Astrocyte of the hippocampus (primary cell): ENCODE measurements at places on chromosomes 1 and 21.

GRCh38 chr1:44676484-44677200 is 2.1 kb downstream of the ARMH1 start:
- DNase-seq = no peak

DNA sequence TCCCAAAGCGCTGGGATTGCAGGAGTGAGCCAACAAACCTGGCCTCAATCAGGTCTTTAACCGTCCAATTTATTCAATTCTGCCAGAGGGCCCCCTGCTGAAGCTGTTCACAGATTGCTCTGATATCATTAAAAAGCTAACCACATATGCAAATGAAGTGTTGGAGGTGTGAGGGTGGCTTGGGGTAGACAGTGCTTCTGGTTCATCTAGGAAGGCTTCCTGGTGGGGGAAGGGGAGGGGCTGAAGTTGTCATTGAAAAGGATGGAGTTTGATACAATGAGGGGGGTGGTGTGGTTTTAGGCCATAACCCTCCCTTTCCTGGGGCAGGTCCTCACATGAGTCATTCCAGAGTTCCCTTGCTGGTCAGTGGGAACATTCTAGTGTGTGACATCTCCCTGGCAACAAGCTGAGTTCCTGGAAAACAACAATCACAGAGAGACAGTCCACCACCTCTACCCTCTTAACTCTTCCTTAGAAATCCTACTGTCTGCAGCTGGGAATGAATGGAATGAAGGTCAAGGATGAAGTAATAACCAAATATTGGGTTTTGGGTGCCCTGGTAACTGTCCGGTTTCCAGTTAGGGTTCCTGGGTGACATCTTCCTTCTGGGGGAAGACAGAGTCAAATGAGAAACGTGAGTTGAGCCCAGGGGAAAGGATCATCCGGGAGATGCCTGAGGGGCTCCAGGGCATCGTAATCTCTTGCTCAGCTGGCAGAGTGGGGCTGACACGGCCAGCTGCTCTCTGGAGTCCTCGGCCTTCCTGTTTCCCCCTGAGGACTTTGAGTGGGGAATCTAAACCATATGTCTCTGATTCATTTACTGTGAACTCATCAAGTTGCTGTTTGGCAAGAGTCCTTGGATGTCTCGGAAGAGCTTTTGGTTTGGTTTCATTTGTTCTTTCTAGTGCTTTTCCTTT is 32.2 kb downstream of the BATF3 start:
- DNase-seq = peak; percentile 91

GRCh38 chr1:214615871-214616270 is 12.9 kb downstream of the CENPF start:
- DNase-seq = peak; percentile 73

- DNase-seq = no peak
Observed at GRCh38 chr1:54965624-54966340, 14.6 kb upstream of the TMEM61 start.

DNA sequence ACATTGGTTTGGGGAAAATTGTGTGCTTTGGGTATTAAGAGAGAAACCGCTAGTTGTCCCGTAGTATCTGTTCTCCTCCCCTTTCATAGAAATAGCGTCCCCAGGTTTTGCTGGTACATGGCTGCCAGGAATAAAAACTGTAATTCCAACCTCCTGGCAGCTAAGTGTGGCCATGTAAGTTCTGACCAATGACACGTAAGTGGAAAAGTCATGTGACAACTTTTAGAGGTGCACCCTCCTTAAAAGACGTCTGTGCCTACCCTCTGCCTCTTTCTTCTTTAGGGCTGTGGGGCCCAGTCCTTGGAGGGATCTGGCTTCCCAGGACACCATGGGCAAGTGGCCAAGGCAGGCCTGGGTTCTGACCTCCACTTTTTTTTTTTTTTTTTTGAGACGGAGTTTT is 59.3 kb downstream of the UMODL1 start:
- no peak for DNase-seq

GRCh38 chr1:172874950-172875349 is 175.8 kb downstream of the TNFSF18 start:
- no peak for DNase-seq

- DNase-seq = no peak
Observed at GRCh38 chr1:36135330-36135667, 10.3 kb upstream of the COL8A2 start.

DNA sequence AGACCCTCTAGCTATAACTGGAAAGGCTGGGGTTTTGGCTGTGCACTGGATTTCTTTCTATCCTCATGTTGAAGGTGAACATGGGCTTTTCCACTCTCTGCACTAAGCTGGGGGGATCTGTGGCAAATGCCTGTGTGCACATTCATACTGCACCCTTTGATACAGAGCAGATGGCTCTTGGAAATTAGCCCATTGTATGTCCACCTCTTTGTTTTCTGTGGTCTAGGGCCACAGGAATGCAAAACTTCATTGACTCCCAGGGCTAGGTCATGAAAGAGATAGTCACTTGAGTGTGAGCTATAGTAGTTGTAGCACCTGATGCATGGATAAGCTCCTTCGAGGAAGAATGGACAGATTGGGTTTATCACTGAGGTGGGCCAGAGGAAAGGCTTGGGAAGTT is 5.7 kb upstream of the OR14A16 start:
- no peak for DNase-seq

DNA sequence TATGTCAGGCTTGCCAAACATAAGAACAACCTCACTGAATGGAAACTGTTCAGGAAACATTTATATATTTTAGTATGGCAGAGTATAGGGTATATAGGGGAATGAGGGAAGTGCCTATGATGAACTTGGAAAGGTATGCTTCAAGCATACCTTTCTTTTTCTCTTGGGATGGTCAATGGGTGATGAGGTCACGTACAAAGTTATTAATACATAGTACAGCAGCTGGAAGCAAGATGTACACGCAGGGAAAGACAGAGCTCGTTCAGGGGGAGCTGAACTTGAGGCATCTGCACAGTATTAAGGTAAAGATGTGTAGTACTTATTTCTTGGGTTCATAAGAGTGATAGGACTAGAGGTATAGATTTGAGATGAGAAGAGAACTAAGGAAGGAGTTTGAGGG is 61.5 kb downstream of the ABCD3 start:
- DNase-seq = no peak

DNA sequence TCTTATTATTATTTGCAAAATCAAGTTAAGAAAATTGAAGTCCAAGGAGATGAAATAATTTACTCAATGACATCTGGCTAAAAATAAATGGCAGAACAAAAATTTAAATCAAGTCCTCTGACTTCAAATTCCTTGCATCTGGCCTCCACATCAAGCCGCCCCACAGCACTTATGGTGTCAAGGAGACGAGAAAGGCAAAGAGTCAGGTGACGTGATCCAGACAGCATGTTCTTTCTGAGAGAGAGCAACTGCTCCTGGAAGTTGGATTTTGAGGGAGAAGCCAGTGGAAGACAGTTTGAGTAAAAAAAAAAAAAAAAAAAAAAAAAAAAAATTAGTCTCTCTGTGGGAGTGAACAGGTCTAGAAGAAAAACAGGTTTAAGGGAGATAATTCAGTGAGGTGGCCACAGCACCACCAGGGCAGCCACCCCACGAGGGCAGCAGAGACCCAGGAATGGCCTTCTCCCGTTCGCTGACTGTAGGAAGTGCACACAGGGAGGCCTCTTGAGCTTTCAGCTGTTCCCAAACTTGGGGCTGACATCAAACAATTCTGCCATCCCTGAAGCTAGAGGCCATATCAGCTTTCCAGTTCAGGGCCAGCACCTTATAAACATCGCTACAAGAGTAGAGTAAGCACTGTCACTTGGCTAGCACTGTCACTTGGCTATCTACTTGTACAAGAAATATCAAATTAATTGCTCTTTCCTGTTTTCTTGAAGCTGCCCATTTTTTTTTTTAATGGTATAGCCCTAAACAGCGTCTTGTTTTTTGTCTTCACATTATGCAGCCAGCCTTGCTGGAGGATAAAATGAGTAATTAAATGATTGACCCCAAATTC is 7.8 kb downstream of the C1orf162 start:
- peak; percentile 83 for DNase-seq

GRCh38 chr1:217240656-217241055 is 390.2 kb downstream of the GPATCH2 start:
- peak; percentile 46 for DNase-seq

- peak; percentile 70 for DNase-seq
Observed at GRCh38 chr1:170545476-170545875, 13.5 kb downstream of the GORAB start.

GRCh38 chr1:20706841-20707240 is 11.0 kb downstream of the KIF17 start:
- DNase-seq = no peak

- DNase-seq = no peak
Observed at GRCh38 chr1:241325456-241325855, 31.5 kb downstream of the RGS7 start.

GRCh38 chr1:28830814-28831213 is 18.8 kb downstream of the OPRD1 start:
- no peak for DNase-seq

- DNase-seq = no peak
Observed at GRCh38 chr1:22064751-22065402, 12.4 kb downstream of the CDC42 start.

- no peak for DNase-seq
Observed at GRCh38 chr1:163471779-163472650, 150.3 kb downstream of the NUF2 start.

DNA sequence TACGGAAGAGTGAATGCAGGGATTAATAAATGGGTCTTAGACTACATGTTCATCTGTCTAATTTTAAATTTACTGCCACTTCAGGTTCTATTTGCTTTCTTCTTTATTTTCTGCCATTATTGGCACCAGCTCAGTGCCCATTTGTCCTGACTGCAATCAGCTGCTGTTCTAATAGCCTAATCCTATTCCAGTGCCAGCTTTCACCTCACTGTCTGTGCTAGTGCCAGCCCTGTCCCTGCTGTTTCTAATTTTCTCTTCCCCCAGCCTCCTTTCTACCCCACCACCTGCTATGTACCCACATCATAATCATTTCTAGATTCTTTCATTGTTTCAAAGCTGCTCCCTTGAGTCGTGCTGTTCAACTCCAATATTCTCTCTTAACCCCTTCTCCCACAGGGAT is 86.4 kb downstream of the KCNK1 start:
- no peak for DNase-seq

GRCh38 chr21:25331286-25331685 is 276.0 kb downstream of the MRPL39 start:
- DNase-seq = peak; percentile 25

DNA sequence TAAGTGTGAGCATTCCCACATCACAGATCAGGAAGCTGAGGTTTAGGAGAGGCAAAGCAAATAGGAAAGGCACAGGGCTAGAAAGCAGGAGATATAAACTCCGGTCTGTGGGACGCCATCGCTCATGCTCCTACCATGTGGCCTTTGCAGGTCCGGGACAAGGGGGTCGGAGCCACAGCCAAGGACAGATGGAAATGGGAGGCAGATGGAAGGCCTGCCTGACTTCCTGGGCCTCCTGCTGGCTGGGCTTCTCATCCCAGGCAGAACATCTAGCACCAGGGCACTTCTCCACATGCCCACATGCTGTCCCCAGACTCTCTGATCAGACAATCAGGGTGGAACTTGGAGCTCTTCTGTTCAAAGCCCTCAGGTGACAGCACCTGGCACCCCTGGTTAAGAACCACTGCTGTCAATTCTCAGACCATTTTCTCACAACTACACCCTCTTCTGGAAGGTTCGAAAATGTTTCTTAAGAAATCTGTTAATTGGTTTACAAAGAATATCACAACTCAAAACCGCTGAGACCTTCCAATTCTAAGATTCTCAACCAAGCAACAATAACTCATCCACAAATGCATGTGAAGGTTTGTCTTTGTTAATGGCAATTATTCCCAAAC is 173.3 kb upstream of the EDN2 start:
- DNase-seq = no peak

DNA sequence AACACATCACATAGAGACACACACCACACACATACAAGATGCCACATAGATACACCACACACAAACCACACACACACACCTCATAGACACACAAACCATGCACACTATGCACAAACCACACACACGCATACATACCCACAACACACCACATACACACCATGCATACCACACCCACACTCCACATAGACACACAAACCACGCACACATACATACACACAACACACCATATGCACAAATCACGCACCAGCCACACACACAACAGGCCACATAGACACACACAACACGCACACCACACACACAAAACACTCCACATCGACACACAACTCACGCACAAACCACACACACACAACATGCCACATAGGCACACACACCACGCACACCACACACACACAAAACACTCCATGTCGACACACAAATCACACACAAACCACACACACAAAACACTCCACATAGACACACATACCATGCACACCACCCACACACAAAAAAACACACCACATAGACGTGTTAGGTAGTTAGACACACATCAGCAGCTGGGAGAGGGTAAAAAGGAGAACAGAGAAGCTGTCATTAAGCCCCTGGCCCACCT is 49.5 kb upstream of the SLC19A1 start:
- no peak for DNase-seq

- DNase-seq = peak; percentile 36
Observed at GRCh38 chr1:17274186-17275170, 25.6 kb downstream of the PADI3 start.

GRCh38 chr1:70486676-70487458 is 75.8 kb downstream of the CTH start:
- peak; percentile 90 for DNase-seq

- DNase-seq = peak; percentile 41
Observed at GRCh38 chr1:204171751-204172178, 5.6 kb upstream of the REN start.

- DNase-seq = no peak
Observed at GRCh38 chr1:26060832-26061574, 6.4 kb downstream of the TRIM63 start.

- no peak for DNase-seq
Observed at GRCh38 chr1:11561740-11562139, 82.8 kb downstream of the DISP3 start.

DNA sequence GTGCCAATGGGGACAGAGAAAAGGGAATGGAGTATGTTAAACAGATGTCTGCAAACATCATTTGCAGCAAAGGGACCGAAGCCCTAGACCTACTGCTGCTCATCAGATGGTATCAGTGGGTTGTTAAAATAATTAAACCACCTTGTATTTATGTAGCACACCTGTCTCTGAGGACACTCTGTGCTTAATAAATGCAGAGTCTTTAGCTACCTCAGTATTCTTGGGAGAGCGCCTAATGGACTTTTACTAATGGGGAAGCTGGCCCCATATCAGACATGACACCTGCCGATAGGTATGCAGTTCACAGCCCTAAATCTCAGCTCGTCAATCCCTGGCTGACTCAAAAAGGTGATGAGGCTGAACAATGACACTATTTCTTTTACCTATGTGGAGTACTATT is 54.4 kb downstream of the SYT6 start:
- no peak for DNase-seq

DNA sequence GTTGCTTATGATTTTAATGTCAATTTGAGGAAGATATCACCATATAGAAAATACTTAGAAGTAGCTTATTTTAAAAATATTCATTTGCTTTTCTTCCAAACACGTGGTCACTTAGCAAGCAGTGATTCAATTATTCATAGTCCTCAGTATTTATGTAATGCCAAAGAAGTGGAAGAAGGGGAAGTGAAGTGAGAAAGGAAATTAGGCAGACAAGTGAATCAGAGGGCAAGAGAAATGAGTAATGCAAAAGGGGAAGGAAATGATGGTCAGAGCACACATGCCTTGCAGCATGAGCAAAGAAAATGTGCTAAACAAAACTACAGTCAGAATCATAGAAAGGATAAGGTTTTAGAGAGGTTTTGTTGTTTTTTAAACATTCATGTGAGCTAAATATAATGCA is 31.8 kb downstream of the SDCCAG8 start:
- peak; percentile 76 for DNase-seq
